ENCODE measurements at places on chromosomes 12 and 14. TPM values are rescaled to one million over a fixed set of nuclear protein-coding genes. Genes with fewer than 3 reads are reported as not detected.

GRCh38 chr12:69846976-69847375 lies 21.9 kb downstream of the MYRFL start:
- H3K36me3 ChIP-seq = no peaks in the 10 kb centered on the region
- no peaks in the 10 kb centered on the region for H3K4me1 ChIP-seq
- no peak overlapping the region for H3K27ac ChIP-seq
- no peaks in the 10 kb centered on the region for H3K27me3 ChIP-seq
- DNase-seq = no peak

DNA sequence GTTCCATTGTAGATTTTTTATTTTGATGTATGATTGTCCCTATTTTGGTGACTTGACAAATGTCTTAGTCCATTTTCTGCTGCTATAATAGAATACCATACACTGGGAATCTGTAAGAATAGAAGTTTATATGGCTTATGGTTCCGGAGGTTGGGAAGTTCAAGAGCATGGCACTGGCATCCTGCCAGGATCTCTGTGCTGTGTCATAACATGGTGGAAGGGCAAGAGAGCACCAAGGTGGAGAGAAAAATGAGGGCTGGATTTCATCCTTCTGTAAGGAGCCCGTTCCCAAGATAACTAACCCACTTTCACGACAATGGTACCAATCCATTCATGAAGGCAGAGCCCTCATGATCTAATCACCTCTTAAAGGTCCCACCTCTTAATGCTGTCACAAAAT lies 176.7 kb downstream of the TMEM132D start:
- no peaks in the 10 kb centered on the region for H3K4me1 ChIP-seq
- no peaks in the 10 kb centered on the region for H3K36me3 ChIP-seq
- H3K27ac ChIP-seq = no peak overlapping the region
- DNase-seq = no peak
- no peak overlapping the region for H3K4me3 ChIP-seq

DNA sequence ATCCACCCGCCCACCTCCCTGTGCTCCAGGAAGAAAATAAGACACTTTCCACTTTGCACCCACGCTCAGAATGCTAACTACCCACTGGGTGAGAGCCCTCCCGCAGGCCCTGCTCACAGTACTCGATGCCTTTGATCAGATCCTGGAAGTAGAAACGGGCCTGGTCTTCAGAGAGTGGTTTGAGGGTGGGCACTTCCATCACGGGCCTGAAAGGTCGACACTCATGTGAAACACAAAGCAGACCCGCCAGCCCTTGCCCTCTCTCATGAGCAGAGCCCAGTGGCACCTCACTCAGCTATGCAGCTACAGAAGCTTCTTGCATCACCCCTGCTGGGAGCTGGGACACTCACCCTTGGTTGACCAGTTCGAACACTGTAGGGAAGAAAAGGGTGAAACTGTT lies 41.1 kb downstream of the CAMKK2 start:
- no peaks in the 10 kb centered on the region for H3K27me3 ChIP-seq
- no peaks in the 10 kb centered on the region for H3K4me1 ChIP-seq
- peaks cover 51% of the 10 kb centered on the region for H3K36me3 ChIP-seq
- H3K4me3 ChIP-seq = no peak overlapping the region
- H3K27ac ChIP-seq = no peak overlapping the region

DNA sequence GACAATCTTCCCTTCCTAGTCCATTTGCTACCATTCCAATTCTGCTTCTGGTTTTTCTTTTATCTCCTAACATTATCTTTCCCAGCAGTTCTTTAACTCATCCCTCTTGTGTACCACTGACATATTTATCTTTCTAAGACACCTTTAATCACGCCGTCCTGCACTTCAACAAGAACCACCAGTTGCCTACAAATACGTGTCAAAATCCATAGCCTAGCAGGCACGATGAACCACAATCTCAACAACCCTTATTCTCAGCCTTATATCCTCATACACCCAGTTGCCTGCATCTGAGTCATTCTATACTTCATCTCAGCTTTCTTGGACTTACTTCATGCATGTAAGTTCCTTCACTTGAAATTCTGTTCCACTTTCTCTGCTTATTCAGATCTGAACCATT lies 16.4 kb upstream of the ST8SIA1 start:
- H3K36me3 ChIP-seq = no peaks in the 10 kb centered on the region
- no peaks in the 10 kb centered on the region for H3K27me3 ChIP-seq
- H3K4me3 ChIP-seq = no peak overlapping the region
- no peaks in the 10 kb centered on the region for H3K4me1 ChIP-seq
- no peak overlapping the region for H3K27ac ChIP-seq

GRCh38 chr12:6954316-6955107 lies 3.4 kb downstream of the PTPN6 start:
- no peaks in the 10 kb centered on the region for H3K36me3 ChIP-seq
- DNase-seq = no peak
- H3K4me1 ChIP-seq = no peaks in the 10 kb centered on the region
- no peak overlapping the region for H3K4me3 ChIP-seq
- H3K27ac ChIP-seq = no peak overlapping the region

DNA sequence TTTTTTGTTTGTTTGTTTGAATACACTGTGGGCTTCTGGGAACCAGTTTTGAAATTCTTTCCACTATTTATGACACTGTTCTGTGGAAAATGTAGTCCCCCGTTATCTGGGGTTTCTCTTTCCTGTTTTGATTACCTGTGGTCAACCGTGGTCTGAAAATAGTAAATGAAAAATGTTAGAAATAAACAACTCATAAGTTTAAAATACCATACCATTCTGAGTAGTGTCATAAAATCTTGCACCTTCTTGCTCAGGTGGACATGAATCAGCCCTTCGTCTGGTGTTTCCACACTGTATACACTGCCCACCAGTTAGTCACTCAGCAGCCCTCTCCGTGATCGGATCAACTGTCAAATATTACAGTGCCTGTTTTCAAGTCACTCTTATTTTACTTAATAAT lies 5.1 kb upstream of the PAPOLA start:
- no peak overlapping the region for H3K4me3 ChIP-seq
- no peaks in the 10 kb centered on the region for H3K36me3 ChIP-seq
- H3K27ac ChIP-seq = no peak overlapping the region
- H3K4me1 ChIP-seq = no peaks in the 10 kb centered on the region
- DNase-seq = no peak
- H3K27me3 ChIP-seq = no peaks in the 10 kb centered on the region

- peaks cover 8% of the 10 kb centered on the region for H3K4me1 ChIP-seq
- no peak for DNase-seq
- no peaks in the 10 kb centered on the region for H3K27me3 ChIP-seq
- no peak overlapping the region for H3K27ac ChIP-seq
Measured at GRCh38 chr12:32515137-32515873, 115.9 kb downstream of the FGD4 start.

GRCh38 chr14:91186515-91187066 lies 57.9 kb downstream of the GPR68 start:
- H3K36me3 ChIP-seq = peaks cover 80% of the 10 kb centered on the region
- no peaks in the 10 kb centered on the region for H3K4me1 ChIP-seq
- no peak overlapping the region for H3K27ac ChIP-seq
- H3K4me3 ChIP-seq = no peak overlapping the region
- no peaks in the 10 kb centered on the region for H3K27me3 ChIP-seq
- no peak for DNase-seq

- no peaks in the 10 kb centered on the region for H3K4me1 ChIP-seq
- no peaks in the 10 kb centered on the region for H3K27me3 ChIP-seq
- no peak for DNase-seq
- no peaks in the 10 kb centered on the region for H3K36me3 ChIP-seq
Measured at GRCh38 chr14:54730156-54730961, 163.4 kb downstream of the SAMD4A start.

GRCh38 chr12:112848972-112849371 lies 57.4 kb downstream of the RPH3A start:
- no peak overlapping the region for H3K4me3 ChIP-seq
- no peaks in the 10 kb centered on the region for H3K4me1 ChIP-seq
- H3K27ac ChIP-seq = no peak overlapping the region
- no peak for DNase-seq

DNA sequence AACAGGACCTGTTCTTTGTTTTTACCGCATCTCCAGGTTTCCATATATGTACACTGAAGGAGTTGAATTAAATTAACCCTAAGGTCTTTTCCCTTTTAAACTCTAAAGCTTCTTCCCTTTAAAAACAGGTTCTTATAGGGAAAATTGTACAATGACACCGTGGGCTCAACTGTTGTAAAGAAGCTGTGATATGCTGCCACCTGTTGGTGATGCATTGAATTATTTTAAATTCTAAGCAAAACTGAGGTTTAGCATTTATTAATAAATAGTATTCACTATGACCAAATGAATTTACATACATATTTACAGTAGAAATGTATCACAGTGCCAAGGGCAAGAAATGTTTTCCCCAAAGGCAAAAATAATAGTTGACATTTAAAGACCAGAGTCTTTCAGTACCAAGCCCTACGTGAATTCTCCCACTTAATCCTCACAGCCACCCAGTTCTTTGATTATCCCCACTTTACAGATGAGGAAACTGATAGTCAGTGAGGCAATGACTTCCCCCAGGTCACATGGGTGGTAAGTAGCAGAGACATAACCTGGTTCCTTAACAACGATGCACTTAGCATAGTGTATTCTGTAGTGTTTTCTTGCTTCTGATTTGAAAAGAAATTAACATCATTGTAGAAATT lies 35.7 kb upstream of the TMEM263 start:
- H3K27ac ChIP-seq = no peak overlapping the region
- no peak overlapping the region for H3K4me3 ChIP-seq
- no peaks in the 10 kb centered on the region for H3K4me1 ChIP-seq
- H3K27me3 ChIP-seq = no peaks in the 10 kb centered on the region
- no peaks in the 10 kb centered on the region for H3K36me3 ChIP-seq

GRCh38 chr14:45136399-45136798 lies 669 bp downstream of the FANCM start:
- H3K4me1 ChIP-seq = peaks cover 34% of the 10 kb centered on the region
- H3K27ac ChIP-seq = no peak overlapping the region
- DNase-seq = no peak
- H3K4me3 ChIP-seq = peak overlapping the region; percentile 67

- no peaks in the 10 kb centered on the region for H3K27me3 ChIP-seq
- no peaks in the 10 kb centered on the region for H3K4me1 ChIP-seq
- no peak for DNase-seq
- H3K4me3 ChIP-seq = no peak overlapping the region
- H3K27ac ChIP-seq = peak overlapping the region; percentile 3
- no peaks in the 10 kb centered on the region for H3K36me3 ChIP-seq
Measured at GRCh38 chr14:58865514-58866281, 227.9 kb downstream of the DACT1 start.

- no peak for DNase-seq
- no peak overlapping the region for H3K27ac ChIP-seq
- no peaks in the 10 kb centered on the region for H3K4me1 ChIP-seq
- H3K36me3 ChIP-seq = no peaks in the 10 kb centered on the region
- no peak overlapping the region for H3K4me3 ChIP-seq
- no peaks in the 10 kb centered on the region for H3K27me3 ChIP-seq
Measured at GRCh38 chr12:107179871-107180270, 86.5 kb upstream of the CRY1 start.

GRCh38 chr12:119642986-119643385 lies 24.9 kb upstream of the PRKAB1 start:
- H3K27me3 ChIP-seq = no peaks in the 10 kb centered on the region
- H3K4me1 ChIP-seq = no peaks in the 10 kb centered on the region
- H3K4me3 ChIP-seq = no peak overlapping the region
- no peak for DNase-seq
- H3K27ac ChIP-seq = no peak overlapping the region
- H3K36me3 ChIP-seq = no peaks in the 10 kb centered on the region

DNA sequence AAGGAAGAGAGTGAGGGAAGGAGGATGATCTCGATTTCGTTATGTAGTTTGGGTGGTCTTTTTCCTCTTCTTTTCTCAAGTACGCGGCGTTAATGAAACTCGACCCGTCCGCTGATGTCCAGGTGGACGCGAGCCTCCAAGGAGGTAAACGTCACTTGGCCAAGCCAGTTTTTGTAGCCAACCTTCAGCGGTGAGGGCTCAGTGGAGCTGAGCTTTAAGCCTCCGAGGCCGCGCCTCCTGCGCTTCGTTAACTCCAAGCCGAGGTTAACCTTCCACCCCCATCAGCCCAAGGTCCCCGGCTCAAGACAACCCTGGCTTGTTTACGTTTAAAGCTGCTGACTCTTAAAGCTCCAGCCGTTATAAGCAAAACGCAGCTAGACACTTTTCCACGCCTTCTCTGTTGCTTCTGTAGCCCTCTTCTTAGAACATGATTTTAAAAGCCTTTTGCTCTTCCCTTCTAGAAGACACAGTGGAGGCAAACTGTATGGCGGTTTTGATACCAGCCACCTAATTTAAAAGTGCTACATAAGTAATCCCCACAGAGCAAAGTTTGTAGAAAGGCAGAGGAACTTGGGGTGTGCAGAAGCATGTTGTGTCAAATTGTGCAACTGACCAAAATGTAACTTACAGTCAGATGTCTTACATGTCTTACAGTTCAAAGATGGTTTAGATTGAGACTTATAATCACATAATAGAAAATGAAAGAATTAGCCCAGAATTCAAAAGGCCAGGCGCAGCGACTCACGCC lies 923 bp upstream of the ITPR2 start:
- no peaks in the 10 kb centered on the region for H3K4me1 ChIP-seq
- H3K36me3 ChIP-seq = no peaks in the 10 kb centered on the region
- peak overlapping the region; percentile 54 for H3K27ac ChIP-seq

DNA sequence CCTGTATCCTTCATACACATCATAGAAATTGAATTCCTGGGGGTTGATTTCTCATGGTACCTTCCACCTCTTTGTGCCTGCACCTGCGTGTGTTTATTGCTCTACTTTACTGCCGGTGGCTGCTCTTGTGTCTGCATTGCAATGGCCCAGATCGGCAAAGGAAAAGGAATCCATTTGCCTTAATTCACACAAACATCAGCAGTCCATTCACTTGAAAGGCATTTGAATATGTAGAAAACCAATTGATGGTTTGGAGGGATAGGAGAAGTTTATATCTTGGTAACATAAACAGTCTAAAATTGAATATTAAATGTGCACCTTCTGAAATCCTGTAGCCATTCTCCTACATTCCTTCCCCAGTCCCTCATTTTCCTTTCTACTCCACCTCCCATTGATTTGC lies 74.0 kb downstream of the SNAPC1 start:
- no peak for DNase-seq
- H3K4me3 ChIP-seq = no peak overlapping the region
- no peaks in the 10 kb centered on the region for H3K27me3 ChIP-seq
- no peak overlapping the region for H3K27ac ChIP-seq

- DNase-seq = no peak
- no peak overlapping the region for H3K27ac ChIP-seq
- H3K36me3 ChIP-seq = no peaks in the 10 kb centered on the region
- no peak overlapping the region for H3K4me3 ChIP-seq
Measured at GRCh38 chr12:52984136-52984535, 22.1 kb upstream of the EIF4B start.

The GPR162 gene
- 0.44 TPM for total RNA-seq

The KCNMB4 gene
- 2.8 TPM for total RNA-seq

The SYNJ2BP gene
- 19.3 TPM for total RNA-seq

The TESPA1 gene
- not detected for total RNA-seq

The RD3L gene
- 7.6 TPM for total RNA-seq

The PDE3A gene
- total RNA-seq = 80.7 TPM
